Adrenal gland (tissue), 19 donors: ENCODE measurements at places on chromosomes 7 and 10. TPM values are rescaled to one million over a fixed set of nuclear protein-coding genes. Genes with fewer than 3 reads are reported as not detected.

DNA sequence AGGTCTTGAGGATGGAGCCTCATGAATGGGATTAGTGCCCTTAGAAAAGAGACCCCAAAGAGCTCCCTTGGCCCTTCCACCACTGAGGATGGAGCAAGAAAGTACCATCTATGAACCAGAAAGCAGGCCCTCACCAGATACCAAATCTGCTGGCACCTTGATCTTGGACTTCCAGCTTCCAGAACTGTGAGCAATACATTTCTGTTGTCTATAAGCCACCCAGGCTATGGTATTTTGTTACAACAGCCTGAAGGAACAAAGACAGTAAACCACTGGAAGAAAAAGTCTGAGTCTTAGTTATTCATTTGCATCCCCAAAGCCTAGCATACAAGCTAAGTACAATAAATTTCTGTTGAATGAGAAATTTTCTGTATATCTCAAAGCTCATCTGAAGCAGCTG, 37.9 kb upstream of the TNS3 start:
- no peak overlapping the region for H3K4me3 ChIP-seq
- no peak for DNase-seq

- DNase-seq = no peak
- H3K4me1 ChIP-seq = no peaks in the 10 kb centered on the region
- H3K4me3 ChIP-seq = no peak overlapping the region
- H3K27ac ChIP-seq = no peak overlapping the region
- H3K27me3 ChIP-seq = no peaks in the 10 kb centered on the region
Measured at GRCh38 chr10:29141761-29142160, 147.1 kb upstream of the LYZL1 start.

DNA sequence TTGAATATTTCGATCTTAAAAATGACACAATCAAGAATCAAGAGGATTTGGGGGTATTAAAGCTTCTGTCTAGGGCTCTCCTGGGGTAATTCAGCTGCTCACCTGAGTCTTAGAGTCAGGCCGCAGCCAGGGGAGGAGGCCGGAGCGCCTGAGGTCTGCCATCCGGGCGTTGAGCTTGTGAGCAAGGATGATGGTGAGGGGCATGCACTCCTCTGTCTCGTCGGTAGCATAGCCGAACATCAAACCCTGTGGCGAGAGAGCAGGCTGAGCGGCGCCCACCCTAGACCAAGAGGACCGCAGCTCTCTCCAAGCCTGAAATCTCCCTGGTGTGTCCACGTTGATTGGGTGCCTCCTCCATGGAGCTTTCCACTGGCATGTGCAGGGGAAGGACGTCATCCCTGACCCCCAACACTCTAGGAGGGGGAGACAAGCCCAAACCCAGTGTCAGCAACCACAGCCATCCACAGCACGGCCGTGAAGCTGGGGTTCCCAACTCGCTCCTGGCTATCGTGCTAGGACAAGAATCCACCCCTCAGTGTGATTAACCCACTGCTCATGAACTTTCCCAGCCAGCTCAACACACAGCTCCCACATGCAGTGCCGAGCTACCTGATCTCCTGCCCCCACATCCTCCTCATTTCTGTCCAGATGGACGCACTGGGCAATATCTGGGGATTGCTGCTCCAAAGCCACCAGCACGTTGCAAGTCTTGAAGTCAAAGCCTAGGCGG, 9.2 kb downstream of the MAT1A start:
- H3K36me3 ChIP-seq = no peaks in the 10 kb centered on the region
- no peaks in the 10 kb centered on the region for H3K4me1 ChIP-seq
- H3K4me3 ChIP-seq = no peak overlapping the region
- H3K27ac ChIP-seq = no peak overlapping the region

DNA sequence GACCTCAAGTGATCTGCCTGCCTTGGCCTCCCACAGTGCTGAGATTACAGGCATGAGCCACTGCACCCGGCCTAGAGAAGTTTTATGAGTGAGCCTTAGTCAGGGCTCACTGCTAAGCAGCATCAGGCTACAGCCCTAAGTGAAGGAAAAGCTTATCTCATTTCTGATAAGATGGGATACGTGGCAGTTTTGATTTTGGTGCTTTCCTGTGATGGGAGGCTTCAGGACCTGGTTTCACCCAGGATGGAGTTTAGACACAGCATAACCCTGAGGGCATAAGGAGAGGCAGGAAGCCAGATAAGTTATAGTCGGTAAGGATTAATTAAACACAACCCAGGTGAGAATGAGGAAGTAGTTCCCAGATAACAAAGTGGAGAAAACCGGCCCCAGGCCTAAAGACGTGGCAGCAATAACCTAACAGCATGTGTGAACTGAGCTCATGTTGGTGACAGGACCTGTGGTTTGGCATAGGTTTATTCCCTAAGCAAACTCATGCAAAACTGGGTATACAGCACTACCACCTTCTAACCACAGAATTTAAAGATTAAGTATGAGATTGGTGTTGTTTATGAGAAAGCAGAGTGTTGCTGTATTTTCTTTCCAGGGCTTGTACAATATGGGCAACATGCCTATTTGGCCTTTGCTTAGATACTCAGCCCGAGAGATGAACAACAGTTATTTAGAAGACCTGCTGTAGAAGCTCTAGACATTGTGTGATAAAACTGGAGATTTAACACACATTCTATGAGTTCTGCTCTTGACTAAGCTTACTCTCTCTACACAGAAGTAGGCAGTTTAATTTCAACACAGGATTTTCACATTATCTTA, 119.4 kb downstream of the COL28A1 start:
- DNase-seq = no peak
- H3K4me3 ChIP-seq = no peak overlapping the region
- no peaks in the 10 kb centered on the region for H3K4me1 ChIP-seq
- H3K36me3 ChIP-seq = no peaks in the 10 kb centered on the region
- no peaks in the 10 kb centered on the region for H3K27me3 ChIP-seq
- H3K27ac ChIP-seq = no peak overlapping the region

DNA sequence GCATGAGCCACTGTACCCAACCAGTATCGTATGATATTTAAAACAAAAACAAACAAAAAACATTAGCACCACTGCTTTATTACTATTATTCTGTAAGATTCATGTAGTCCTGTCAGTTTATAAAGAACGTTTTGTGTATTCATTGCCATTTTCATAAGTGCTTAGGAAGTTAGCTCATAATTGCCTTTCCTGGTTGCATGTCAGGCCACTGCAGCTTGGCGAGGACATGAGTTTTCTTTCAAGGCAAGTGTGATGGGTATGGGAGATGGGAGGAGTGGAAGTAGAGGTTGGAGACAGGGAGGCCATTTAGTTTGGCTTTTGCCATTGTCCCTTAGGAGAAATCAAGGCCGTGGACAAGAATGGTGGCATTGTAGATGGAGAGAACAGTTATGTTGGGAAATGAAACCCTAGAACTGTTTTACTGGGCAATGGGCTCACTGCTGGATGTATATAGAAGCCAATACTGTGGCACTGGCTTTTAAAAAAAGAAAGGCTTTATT, 48.9 kb downstream of the TYW1 start:
- no peak overlapping the region for H3K4me3 ChIP-seq
- no peak for DNase-seq
- peaks cover 4% of the 10 kb centered on the region for H3K4me1 ChIP-seq
- H3K27me3 ChIP-seq = no peaks in the 10 kb centered on the region
- no peak overlapping the region for H3K27ac ChIP-seq

The GJD4 gene
- not detected for polyA plus RNA-seq

- peaks cover 2% of the 10 kb centered on the region for H3K4me1 ChIP-seq
- H3K27me3 ChIP-seq = no peaks in the 10 kb centered on the region
- H3K4me3 ChIP-seq = no peak overlapping the region
- H3K36me3 ChIP-seq = no peaks in the 10 kb centered on the region
Measured at GRCh38 chr10:71757399-71757922, 15.9 kb downstream of the VSIR start.

GRCh38 chr7:103525937-103526336, 79.9 kb upstream of the SLC26A5 start:
- H3K27me3 ChIP-seq = no peaks in the 10 kb centered on the region
- no peak overlapping the region for H3K27ac ChIP-seq
- DNase-seq = no peak
- H3K4me3 ChIP-seq = no peak overlapping the region
- H3K4me1 ChIP-seq = no peaks in the 10 kb centered on the region

DNA sequence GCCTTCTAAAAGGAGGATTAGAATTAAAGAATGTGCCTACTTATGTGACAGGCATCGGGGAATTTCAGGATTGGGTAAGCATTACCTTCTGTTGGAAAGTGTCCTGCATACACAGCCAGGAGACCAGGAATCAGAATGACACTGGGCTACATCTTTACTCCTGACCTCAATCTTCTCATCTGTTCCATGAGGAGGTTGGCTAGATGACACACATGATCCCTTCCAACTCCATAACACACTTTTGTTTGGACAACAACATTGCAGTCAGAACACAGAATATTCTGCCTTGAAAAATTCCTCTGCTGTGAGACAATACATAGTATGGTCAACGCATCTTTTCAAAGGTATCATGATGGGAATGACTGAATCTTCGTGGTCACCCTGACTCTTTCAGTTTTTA, 1281.2 kb upstream of the SORCS1 start:
- DNase-seq = no peak
- H3K36me3 ChIP-seq = no peaks in the 10 kb centered on the region
- H3K4me3 ChIP-seq = no peak overlapping the region
- no peaks in the 10 kb centered on the region for H3K27me3 ChIP-seq

GRCh38 chr7:39651265-39651664, 27.9 kb downstream of the RALA start:
- no peaks in the 10 kb centered on the region for H3K27me3 ChIP-seq
- H3K36me3 ChIP-seq = no peaks in the 10 kb centered on the region
- no peak for DNase-seq
- H3K27ac ChIP-seq = no peak overlapping the region

GRCh38 chr7:47724335-47724982, 142.5 kb upstream of the TNS3 start:
- no peak overlapping the region for H3K4me3 ChIP-seq
- H3K36me3 ChIP-seq = no peaks in the 10 kb centered on the region
- H3K27ac ChIP-seq = no peak overlapping the region
- DNase-seq = no peak
- H3K27me3 ChIP-seq = no peaks in the 10 kb centered on the region

GRCh38 chr10:125550362-125550761, 132.6 kb downstream of the TEX36 start:
- DNase-seq = no peak
- no peak overlapping the region for H3K27ac ChIP-seq
- no peaks in the 10 kb centered on the region for H3K36me3 ChIP-seq
- no peak overlapping the region for H3K4me3 ChIP-seq
- H3K4me1 ChIP-seq = no peaks in the 10 kb centered on the region
